Activated CD8-positive, alpha-beta memory T cell treated with anti-CD3 and anti-CD28 coated beads for 1 hour (primary cell): ENCODE measurements at places on chromosomes 3 and 15.

DNA sequence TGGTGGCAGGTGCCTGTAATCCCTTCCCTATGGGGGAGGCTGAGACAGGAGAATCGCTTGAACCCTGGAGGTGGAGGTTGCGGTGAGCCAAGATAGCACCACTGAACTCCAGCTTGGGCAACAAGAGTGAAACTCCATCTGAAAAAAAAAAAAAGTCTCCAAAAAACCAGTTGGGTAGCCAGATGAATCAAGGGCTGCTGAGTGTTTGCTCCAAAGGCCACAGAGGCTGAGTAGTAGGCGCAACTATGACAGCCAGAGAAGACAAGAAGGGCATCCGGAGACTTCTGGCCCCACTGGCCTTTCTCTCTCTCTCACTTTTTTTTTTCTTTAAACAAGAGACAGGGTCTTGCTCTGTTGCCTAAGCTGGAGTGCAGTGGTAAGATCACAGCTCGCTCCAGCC lies 131.8 kb downstream of the SMAD6 start:
- DNase-seq, result no peak

DNA sequence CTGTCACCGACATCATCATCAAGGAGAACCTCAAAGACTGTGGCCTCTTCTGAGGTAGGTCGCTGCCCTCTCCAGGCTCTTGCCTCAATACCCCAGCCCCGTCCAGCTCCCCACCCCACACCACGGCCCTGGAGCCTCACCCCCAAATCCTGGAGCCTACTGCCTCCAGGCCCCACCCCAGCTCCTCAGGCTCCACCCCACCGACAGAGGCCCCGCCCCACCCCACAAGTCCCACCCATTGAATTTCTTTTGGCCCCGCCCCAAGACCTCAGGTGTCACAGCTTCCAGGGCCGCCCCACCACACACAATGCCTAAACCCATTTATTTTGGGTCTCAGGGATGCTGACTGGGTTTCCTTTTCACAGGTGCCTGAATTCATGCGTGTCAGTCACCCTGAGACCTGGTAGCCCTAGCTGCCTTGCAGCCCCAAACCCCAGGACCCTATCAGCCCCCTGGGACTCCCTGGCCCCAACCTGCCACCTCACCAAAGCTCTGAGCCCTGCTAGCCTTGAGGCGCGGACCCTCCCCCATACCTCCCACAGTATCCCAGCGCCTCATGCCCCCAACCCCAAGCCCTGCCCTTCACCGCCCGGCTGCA lies 3.6 kb downstream of the GNAT1 start:
- no peak for DNase-seq

DNA sequence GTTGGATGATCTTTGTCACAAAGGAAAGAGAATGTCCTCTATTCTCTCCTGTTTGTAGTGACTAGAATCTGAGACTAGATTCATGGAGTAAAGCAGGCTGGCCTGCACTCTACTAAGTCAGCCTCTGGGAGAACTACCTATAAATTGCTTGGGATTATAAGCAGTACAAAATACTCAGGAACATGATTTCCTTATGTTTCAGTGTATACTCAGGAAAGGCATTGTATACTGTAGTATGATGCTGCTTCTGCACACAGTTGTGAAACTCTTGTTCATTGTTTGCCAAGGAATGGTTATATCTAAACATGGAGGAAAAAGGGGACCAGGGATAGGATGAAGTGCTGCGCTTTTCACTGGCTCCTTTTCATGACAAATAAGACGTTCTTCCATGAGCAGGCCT lies 49.2 kb downstream of the OXSR1 start:
- no peak for DNase-seq

GRCh38 chr3:75982151-75982550 lies 196.8 kb upstream of the ZNF717 start:
- DNase-seq, result no peak

DNA sequence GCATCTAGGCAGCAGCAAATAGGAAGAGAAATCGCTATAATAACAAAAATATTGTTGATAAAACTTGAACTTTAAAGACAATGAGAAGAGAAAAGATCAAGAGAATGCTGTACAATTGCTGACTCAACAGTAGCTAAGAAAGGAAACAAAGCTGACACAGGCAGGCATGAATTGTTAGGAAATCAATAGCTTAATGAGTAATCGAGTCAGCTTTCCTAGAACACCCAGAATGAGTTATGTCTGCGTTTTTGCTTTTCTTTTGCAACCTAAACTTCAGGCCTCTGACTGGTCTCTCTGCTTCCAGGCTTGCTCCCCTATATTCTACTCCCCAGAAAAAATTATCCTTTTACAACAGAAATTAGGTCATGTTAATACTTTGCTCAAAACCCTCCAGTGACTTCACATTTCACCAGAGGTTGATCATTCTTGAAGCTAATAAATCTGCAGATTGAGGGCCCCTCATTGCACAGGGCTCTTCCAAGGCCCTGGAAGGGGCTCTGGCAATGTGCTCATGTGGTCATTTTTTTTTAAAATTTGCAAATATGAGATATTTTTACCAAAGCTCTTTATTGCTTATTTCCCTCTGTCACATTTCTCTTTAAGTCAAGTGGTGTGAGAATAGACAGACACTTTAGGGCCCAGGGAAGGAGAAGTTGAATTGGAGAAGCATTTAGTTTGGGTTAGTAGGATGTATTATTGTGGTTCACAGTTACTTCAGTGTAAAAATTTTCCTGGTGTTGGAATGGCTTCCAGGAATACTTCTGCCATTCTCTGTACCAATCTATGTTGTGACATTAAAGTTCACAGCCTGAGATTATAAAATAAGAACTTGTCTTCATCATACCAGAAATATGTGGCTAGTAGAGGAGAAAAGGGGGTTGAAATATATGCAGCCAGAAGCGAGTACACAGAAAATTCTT lies 116.3 kb downstream of the TMCO5A start:
- DNase-seq, result no peak

DNA sequence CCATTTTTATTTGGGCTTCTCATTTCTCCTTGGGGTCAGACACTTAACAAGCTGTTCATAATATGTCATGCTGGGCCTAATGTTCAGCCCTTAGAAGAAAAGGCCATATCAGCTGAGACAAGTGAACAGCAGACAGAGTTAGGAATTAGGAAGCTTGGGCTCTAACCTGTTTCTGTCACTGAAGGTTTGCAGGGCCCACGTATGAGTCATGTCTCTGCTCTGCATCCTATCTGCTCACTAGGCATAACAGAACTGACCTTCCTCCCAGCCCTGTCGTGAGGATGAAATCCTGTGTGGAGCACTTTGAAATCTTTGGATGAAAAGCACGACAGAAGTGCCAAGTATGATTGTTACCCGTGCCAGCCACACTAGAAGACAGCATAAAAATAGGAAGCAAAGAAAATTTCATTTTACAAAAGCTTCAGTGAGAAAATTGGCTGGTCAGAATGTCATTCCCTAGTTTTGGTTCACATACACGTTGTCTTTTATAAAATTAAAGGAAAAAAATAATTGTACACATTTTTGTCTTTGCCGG lies 26.5 kb upstream of the CD47 start:
- DNase-seq, result no peak

- no peak for DNase-seq
These were observed 71.6 kb downstream of the LRTM1 start for GRCh38 chr3:54856271-54856670.

DNA sequence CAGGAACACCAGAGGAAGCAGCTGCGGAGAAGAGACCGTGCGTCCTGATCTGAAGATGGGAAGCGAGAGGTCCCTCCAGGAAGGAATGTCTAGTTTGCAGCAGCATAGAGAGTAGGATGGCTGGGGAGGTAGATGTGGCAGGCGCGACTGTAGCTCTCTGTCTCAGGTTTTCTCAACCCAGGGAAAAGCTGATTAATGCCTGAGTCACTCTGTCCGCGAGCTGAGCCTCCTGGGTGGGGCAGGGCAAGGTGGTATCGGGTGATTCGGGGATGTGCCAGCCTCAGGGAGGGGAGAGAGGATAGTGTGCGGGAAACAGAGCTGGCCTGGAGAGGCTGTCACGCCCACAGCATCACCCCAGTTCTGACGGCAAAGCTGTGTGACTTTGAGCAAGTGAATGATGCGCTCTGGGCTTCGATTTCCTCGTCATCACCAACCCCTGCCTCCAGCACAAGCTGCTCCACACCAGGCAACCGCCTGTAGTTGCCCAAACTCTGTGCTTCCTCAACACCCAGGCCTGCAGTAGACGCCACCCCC lies 28.4 kb downstream of the CPN2 start:
- no peak for DNase-seq

- no peak for DNase-seq
These were observed 122.2 kb upstream of the WNT5A start for GRCh38 chr3:55609230-55609827.

- DNase-seq, result no peak
These were observed 457.1 kb downstream of the MFSD1 start for GRCh38 chr3:159258934-159259333.

DNA sequence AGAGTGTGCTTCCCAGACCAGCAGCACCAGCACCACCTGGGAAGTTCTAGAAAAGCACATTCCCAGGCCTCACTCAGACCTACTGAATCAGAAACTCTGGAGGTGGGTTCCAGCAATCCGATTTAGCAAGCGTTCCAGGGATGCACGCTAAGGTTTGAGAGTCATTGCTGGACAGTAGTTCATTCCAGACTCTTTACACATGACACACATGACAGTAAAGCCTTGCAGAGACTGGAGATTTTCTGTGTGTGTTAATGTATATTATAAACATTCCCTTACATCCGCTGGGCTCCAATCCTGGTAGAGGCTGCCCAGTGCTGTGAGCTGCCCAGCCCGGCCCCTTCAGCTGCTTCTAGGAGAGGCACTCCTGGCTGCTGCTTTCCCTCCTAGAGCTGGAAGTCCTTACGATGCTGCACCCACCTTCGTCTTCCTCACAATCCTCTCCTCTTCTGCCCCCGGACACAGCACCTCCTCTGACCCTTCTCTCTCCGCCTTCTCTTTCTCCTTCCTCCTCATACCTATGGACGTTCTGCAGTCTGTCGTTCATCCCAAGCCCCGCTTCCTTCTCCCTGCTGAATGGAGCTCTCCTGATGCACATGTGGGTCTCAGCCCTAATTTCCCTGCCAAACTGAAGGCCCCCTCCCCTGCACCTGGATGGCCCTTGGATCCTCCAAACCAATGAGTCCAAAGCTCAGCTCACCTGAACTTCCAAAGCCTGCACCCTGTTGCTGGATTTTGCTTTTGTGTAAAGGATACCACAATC lies 44.4 kb downstream of the ITGA11 start:
- no peak for DNase-seq

- no peak for DNase-seq
These were observed 243.2 kb upstream of the SUCLG2 start for GRCh38 chr3:67897351-67898336.

DNA sequence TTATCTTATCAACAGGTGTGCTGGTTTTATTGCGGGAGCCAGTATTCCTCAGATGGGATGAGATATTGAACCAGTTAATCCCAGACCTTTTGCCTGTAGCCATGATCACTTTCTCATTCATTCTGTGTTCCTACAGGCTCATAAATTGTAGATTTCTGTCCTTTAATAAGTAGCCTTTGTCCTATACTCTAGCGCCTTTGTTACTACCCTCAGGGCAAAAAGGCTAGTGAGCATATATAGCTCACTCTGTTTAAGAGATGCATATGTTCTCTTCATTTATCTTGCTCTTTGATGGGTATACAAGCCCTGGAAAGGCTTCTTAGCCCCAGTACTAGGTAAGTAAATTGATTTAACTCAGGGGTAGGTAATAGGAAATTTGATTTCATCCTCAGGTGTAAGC lies 95.1 kb downstream of the OXSM start:
- no peak for DNase-seq

- DNase-seq, result no peak
These were observed at the start of gene ZNF660 for GRCh38 chr3:44584646-44585501. TSS of gene ZNF660 (plus strand) at chr3:44584964. CDS start at chr3:44594194, 9,230 bp downstream.

DNA sequence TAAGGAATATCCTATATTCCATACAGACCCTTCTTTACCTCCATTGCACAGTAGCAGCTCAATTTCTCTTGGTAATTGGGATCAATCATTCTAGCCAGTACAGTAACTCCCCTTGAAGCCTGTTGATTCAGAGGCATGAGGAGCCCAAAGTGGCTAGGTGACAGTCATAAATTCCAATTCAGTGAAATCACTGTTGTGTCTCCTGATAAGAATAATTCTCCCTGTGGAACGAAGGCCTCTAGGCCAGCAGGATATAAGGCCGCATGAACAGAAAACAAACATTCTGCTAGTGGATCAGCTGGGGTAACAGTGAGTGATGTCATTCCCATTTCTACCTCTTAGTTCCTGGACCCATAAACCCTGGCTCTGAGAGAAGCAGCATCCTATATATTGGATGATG lies 696.3 kb downstream of the NR2F2 start:
- DNase-seq, result no peak

- no peak for DNase-seq
These were observed 28.6 kb upstream of the SPATA12 start for GRCh38 chr3:57031631-57032541.

DNA sequence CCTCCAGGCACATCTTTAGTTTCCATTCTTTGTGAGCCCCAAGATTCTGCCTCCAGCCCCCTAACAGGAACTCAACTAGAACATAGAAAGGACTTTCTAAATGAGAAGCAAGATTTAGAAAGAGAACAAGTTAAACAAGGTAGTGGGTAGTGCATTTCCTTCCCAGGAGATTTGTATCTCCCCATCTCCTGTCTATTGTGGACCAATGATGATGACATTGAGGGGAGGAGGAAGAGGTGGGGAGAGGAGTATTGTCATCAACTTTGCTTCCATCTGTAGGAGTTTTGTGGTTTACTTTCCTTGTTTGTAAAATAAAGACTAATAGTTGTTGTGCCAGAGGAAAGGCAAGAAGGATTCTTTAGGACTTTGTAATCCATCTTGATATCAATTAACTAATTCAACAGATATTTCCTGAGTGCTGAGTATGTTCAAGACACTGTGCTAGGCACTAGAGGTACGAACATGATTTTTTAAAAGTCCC lies 235.3 kb upstream of the ROPN1 start:
- DNase-seq, result no peak

GRCh38 chr15:35624881-35625280 lies 78.9 kb upstream of the DPH6 start:
- no peak for DNase-seq

- DNase-seq, result no peak
These were observed 36.4 kb downstream of the ETFA start for GRCh38 chr15:76274821-76275220.

GRCh38 chr3:24042174-24043059 lies 97.3 kb downstream of the NR1D2 start:
- DNase-seq, result no peak

DNA sequence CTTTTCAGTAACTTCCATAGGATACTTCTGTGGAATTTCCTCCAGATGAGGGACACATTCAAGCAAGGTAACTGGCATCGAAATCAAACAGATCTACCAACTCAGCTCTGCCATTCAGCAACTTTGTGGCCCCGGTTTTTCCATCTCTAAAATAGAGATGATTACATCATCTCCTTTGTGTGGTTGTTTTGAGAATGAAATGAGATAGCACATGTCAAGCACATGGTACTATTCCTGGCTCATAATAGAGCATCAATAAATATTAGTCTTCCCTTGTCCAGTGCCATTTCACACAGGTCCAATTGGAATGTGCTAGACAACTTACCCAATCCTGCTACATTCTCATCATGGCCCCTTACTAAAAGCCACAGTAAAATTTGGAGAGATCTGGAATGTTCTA lies 24.2 kb upstream of the TM4SF4 start:
- DNase-seq, result no peak
